ENCODE measurements at places on chromosomes 2 and 18.

DNA sequence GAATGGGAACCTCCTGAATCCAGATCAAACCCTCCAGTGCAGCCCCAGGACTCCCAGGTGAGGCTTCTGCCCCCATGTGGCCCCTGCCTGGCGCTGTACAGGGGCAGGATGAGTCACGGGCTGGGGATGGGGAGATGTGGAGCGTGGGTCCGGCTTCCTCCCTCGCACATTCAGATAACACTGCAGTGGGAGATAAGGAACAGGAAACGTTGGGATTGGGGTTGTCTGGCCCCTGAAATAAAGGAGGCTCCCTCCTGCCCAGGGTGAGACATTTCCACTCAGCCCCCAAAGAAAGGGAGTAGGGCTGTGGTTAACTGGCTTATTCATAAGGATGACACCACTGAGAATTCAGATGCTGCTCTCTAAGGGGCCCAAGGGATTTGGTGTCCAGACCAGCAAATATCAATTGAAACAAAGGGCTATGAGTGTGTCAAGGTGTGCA lies 30.7 kb downstream of the IGFBP5 start:
- DNase-seq, result no peak

DNA sequence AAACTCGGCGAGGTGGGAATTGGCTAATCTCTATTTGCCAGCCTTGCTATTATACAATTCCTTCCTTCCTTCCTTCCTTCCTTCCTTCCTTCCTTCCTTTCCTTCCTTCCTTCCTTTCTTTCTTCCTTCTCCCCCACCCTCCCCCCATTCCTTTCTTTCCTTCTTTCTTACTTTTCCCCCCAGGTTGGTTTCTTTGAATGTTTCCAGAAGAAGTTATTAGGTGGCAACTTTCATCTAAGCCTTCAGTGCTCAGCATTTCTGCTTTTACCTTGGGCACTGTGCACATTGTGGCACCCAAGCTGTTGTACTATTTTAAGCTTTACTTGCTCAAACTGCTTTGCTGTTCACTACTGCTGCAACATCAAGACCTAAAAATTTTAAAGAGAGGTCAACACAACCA lies 17.2 kb upstream of the CSRNP3 start:
- DNase-seq, result no peak

GRCh38 chr2:155442088-155442487 lies 743.6 kb downstream of the KCNJ3 start:
- no peak for DNase-seq

DNA sequence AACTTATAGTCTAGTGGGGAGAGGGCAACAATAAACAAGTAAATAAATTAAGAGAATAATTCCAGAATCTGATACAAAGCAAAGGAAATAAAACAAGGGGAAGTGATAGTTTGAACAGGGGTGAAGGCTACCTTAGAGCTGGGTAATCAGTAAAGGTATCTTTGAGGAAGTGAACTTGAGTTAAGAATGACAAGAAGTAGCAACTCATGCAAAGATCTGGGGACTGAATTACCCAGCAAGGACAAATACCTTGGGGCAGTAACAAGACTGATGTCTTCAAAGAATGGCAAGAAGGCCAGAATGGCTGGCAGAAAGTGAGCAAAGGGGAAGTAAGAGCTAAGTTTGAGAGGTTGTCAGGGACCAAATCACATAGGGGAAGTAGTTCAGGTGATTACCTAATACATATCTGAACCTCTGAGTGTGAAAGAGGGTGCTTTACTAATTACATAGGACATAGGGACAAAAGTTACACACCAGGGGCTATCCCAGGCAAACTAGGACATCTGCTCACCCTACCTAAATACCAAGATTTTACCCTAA lies 244.6 kb upstream of the HNRNPA3 start:
- DNase-seq, result no peak

GRCh38 chr2:109526442-109526970 lies 87.3 kb downstream of the SEPTIN10 start:
- DNase-seq, result no peak

GRCh38 chr18:44968336-44968735 lies 287.6 kb downstream of the SETBP1 start:
- no peak for DNase-seq

DNA sequence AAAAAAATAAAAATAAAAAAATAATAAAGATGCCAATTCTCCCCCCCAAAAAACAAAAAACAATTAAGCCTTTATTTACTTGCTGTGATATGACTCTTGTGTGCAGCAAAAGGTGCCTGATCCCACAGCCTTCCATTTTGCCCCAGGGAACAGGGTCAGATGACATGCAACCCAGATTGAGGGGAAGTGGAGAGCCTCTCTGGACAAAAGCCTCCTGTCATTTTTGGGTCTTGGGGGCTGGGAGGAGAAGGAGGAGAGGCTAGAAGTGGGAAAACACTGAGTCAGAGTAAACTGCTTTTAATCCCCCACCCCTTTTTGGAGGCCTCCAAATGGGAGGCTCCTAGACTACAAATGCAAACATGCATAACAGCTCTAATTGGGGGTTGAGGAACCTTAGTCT lies 46.6 kb upstream of the SCG2 start:
- no peak for DNase-seq

All from CD4-positive, alpha-beta T cell treated with Interleukin-4 for 4 hours (primary cell).